SJSA1 (cell line): ENCODE measurements at places on chromosomes 2 and 18. TPM values are rescaled to one million over a fixed set of nuclear protein-coding genes. Genes with fewer than 3 reads are reported as not detected.

Gene CRYBA2
- not detected in 2 replicates for total RNA-seq

Gene MATN3
- total RNA-seq = 2.9 and 4.3 TPM in 2 replicates

- no peaks in the 10 kb centered on the region for H3K27me3 ChIP-seq
- peak overlapping the region; percentile 42 for H3K27ac ChIP-seq
- H3K4me1 ChIP-seq = peaks cover 37% of the 10 kb centered on the region
- DNase-seq = no peak
Measured at GRCh38 chr2:168515502-168515901, 59.4 kb downstream of the CERS6 start.

- no peaks in the 10 kb centered on the region for H3K27me3 ChIP-seq
- no peak overlapping the region for H3K27ac ChIP-seq
- no peak overlapping the region for H3K4me3 ChIP-seq
- peaks cover 51% of the 10 kb centered on the region for H3K36me3 ChIP-seq
- H3K4me1 ChIP-seq = peaks cover 39% of the 10 kb centered on the region
Measured at GRCh38 chr2:231163414-231164095, 34.9 kb upstream of the ARMC9 start.

- no peak overlapping the region for H3K27ac ChIP-seq
- H3K4me1 ChIP-seq = 0 out of 2 replicates have a peak, but pooled peaks cover 3% of the 10 kb centered on the region
- peak; percentile 73 for DNase-seq
- H3K4me3 ChIP-seq = no peak overlapping the region
Measured at GRCh38 chr18:54679318-54680149, 88.5 kb downstream of the DYNAP start.

DNA sequence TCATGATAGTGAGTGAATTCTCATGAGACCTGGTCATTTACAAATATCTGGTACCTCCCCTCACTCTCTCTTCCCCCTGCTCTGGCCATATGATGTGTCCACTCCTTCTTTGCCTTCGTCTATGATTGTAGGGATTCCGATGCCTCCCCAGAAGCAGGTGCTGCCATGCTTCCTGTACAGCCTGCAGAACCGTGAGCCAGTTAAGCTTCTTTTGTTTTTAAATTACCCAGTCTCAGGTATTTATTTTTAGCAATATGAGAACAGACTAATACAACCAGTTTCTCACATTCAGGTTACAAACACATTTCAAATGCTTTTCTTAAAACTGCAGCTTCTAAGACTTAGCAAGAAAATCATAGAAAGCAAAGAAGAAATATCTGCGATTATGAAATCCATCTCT lies 321.2 kb upstream of the CDH7 start:
- H3K36me3 ChIP-seq = no peaks in the 10 kb centered on the region
- H3K4me1 ChIP-seq = no peaks in the 10 kb centered on the region
- no peaks in the 10 kb centered on the region for H3K27me3 ChIP-seq
- H3K4me3 ChIP-seq = no peak overlapping the region

DNA sequence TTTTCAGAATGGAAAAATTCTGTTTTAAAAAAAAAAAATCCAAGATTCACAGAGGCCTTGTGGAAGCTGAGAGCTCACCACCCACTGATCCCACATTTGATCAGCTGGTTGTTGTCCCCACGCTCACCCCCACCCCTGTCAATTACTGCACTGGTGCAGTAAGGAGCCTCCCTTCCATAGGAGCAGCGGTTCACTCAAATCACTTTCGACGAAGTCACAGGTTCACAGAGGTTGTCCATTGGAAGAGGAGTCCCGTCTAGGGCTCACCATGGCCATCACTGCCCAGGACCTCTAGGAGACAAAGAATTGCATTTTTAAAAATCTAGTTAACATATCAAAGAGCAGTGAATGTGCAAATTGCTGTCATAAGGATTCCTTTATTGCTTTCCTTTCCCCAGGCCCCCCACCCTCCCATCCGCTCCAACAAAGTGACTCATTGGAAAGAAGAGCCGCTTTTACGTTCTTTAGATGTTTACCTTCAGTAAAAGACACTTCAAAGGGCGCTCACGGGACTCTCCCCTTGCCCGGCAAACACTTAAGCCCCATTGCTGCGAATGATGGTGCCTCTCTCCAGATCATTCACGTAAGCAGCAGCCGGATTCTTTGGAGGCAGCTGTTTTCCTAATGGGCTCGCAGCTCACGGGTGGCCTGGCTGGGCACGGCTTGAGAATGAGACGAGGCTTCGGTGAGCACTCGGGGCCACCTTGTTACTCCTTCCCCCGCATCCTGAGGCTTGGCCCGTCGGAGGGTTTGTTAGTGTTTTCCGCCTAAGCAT lies 165.5 kb upstream of the SALL3 start:
- no peaks in the 10 kb centered on the region for H3K4me1 ChIP-seq
- H3K27me3 ChIP-seq = no peaks in the 10 kb centered on the region
- H3K4me3 ChIP-seq = no peak overlapping the region
- no peaks in the 10 kb centered on the region for H3K36me3 ChIP-seq

GRCh38 chr18:21513741-21514140 lies 86.8 kb downstream of the ESCO1 start:
- no peak for DNase-seq
- no peak overlapping the region for H3K27ac ChIP-seq
- H3K36me3 ChIP-seq = 0 out of 2 replicates have a peak, but pooled peaks cover 3% of the 10 kb centered on the region
- no peaks in the 10 kb centered on the region for H3K4me1 ChIP-seq
- no peak overlapping the region for H3K4me3 ChIP-seq
